MG63 (cell line): ENCODE measurements at places on chromosomes 7 and 10.

DNA sequence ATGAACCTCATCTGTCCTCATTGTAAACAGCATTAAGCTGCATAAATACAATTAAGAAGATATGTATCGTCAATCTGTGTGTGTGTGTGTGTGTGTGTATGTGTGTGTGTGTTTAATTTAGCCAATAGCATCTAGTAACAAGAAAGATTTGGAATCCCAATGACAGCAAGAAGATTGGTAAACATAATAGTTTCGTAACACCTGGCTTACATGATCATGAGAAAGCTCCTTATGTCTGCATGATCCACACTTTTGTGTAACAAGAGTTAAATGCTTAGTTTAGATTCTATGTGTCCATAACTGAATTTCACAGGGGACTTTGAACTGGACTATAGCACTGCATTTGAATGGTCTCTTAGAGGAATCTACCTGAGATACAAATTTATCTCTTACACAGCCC is 191.0 kb upstream of the BET1 start:
- DNase-seq, result no peak

DNA sequence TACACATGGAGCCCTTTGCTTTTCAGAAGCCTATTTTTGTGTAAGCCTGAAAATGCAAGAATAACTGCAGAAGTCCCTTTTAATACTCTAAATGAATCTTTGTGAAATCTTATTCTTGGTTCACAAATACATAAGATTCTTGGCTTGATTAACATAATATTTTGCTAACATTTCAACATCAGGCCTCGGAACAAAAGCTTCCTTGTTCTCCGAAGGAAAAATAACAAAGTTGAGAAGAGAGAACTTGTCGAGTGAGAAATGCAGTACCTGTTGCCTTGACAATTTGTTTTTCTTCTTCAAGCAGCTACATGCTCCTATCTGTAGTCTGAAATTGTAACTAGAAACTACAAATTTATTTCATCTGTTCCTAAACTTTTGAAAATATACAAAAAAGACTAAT is 8.5 kb downstream of the NT5C2 start:
- DNase-seq, result no peak

GRCh38 chr10:100072514-100072913 is 9.2 kb downstream of the CPN1 start:
- no peak for DNase-seq

DNA sequence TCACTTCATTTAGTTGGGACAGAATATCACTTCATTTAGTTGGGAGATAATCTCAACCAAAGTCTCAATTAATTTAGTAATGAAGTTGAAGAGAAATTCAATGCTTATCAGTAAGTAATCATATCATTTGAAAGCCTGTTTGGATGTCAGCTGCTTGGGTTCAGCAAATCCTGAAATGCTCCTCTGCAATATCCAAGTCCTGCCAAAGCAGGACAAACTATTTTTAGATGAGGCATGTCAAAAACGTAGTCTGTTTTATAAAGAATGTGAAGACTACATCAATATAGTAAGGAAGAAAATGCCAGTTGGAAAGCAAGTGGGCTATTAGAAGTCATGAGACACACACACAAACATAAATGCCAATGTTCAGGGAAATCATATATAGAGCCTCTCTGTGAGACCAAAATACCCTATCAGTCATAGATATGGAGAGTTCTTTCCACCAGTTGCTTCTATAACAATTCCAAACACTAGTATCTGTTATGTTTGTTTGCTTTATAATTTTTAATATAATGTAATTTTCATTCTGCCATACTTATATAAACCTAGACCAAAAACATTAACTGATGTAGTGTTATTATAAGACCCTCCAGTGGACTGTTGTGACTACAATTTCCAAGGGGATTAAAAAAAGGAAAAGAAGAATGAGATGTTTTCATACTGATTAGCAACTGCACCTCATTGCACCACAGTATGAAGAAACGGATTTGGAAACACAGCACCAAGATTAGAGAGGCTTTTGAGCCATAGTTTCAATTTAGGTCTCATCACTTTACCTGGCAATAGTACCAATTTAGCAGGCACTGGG is 160.7 kb downstream of the LRRTM3 start:
- no peak for DNase-seq

DNA sequence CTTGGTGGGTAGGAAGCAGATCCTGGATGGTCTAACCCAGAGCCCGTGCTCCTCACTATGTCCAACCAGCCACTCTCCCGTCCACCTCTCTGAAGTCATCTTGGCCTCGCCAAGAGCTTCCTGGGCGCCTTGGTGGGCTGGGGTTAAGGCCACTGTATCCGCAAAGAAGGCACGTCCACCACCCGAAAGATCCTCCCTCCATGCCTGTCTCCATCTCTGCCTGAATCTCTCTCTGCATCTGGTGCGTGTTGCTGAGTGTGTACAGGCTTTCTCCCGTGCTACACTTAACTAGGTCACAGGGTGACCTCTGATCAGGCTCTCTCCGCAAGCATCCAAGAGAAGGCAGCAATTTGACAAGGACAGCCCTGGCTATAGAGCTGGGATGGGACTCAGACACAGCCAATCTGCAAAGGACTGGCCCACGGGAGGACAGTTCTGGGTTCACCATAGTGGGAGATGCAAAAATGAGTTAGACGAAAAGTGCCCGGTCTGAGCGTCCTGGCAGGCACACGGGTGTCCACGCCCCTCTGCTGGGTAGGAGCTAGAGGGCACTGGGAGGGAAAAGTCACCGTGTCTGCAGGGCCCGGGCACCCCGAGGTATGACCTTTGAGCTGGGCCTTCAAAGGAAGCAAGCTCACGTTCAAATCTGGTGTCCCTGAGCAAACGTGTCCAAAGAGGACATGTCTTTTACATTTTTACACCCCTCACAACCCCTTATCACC is 9.4 kb upstream of the RFC2 start:
- no peak for DNase-seq

DNA sequence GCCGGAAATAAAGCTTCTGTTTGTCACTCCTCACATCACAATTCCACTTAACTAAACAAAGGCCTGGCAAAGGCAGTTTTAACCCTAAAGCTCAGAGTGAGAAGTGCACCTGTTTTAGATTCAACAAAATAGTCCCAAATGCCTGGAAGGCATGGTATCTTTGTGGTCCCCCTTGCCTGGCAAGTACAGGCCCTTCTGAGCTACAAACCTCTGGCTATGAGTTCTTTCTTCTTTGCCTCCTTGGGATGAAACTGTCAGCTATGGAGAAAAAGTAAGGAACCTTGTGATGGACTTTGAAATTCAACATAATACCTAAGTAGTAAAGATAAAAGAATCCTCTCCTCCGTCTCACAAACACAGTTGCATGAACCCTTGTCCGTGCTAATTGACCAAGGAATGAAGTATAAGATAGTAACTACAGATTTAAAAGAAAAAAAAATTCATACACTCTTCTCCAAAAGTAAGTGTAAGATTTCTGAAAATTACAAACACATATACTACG is 244.5 kb upstream of the ETV1 start:
- DNase-seq, result no peak

GRCh38 chr7:142104550-142105527 is 6.7 kb upstream of the MGAM2 start:
- no peak for DNase-seq

DNA sequence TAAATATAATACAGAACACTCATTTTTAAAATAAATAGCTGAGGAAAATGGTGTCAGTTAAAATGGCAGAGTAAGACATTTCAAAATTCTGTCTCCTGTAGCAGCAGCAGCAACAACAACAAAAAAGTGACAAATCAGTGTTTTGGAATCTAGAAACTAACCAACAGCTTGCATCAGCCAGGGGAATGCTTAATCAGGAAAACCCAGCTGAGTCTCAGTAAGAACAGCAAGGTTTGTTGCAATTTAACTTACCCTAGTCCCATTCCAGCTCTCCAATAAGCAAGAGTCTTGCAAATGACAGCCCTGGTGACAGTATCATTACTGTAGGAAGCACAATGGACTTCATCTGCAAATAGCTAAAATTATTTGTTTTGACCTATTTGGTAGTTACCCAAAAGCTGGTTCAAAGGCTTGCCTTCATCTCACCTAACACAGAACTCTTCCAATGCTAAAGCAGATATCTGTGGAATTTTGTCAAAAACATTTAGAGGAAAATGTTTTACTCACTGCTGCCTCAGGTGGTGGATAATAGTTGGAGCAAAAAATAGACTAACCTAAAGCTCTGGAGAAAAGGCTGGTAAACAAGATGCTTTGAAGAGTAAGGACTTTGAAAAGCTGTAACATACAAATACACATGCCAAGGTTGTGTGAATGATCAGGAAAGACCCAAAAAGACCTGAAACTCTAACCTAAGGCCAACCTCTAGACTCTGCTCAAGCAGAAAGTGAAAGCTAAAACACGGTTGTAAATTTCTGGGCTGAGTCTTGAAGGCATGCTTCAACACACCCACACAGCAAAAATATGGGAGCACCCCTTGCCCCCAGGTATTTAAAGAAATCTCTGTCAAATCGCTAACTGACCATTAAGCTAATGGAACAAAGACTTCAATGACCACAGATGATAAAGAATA is 9.9 kb upstream of the ARHGAP22 start:
- DNase-seq, result no peak

DNA sequence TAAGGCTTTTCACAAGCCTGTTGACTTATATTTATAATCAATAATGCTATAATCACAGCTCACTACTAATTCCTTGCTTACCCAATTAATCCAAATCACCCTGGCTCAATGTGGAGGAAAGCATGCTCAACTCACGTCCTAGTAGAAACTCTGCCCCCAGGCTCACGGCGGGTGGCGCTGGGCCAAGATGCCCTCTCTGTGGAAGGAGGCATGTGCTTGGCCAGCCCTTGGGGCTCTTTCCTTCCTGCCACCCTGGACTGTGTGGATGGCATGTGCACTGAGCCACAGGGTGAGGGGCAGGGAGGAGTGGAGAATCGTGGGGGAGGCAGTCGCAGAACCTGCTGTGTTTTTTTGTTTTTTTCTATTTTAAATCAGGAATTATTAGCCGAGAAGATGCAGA is 96.2 kb downstream of the SH2D4B start:
- DNase-seq, result no peak

GRCh38 chr7:33107136-33108066 is 1.8 kb downstream of the RP9 start:
- DNase-seq, result peak; percentile 18

DNA sequence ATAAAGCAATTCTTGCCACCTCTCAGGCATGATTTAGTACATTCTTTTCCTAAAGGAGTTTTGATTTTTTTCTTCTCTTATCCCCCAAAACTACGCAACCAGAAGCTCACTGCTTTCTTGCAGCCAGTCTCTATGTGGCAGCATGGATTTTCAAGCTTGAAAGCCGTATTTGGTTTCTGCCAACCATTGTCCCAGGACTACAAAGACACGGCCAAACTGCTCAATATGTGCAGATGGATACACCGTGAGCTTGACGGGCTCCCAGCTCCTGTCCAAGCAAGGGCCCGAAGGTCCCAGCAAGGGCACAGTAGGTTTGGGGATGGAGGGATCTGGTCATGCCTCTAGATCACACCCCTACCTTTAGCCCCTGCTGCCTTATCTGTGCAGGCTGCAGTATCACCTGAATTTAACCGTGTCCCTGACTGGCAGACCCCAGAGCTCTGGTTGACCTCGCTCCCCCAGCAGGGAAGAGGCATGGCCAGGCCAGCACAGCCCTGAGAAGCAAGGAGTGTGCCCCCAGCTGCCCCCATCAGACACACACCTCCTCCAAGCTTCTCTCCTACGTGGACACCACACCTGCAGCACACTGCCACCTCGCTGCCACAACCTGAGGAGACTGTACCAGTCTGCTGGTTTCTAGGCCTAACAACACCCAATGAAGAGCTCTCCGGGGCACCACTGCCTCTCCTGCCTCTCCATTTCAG is 86.8 kb downstream of the COBL start:
- DNase-seq, result no peak

DNA sequence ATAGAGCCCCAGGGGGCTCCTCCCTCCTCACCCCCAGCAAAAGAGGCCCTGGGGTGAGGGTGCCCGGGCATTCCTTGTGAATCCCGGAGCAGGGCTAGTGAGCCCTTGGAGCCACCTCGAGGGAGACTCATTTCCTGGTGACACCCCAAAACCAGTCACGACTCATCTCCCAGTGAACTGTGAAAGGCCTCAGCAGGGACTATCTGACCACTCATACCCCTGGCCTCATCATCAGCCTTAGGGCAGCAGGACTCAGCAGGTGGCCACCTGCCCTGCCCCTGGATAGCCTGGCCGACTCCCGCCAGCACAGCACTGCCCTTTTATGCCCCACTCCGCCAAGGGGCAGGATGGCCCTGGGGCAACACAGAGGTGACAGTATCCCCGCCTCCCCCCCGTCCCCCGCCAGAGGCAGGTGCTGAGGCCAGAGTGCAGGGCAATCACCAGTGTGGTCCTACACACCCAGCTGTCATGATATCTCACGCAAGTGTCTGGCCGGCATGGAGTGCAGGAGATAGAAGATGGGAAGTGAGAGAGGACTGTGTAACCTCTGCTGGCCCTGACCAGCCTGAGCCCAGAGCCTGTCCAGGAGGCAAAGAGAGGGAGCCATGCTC is 3.2 kb downstream of the SNCG start:
- DNase-seq, result peak; percentile 61

DNA sequence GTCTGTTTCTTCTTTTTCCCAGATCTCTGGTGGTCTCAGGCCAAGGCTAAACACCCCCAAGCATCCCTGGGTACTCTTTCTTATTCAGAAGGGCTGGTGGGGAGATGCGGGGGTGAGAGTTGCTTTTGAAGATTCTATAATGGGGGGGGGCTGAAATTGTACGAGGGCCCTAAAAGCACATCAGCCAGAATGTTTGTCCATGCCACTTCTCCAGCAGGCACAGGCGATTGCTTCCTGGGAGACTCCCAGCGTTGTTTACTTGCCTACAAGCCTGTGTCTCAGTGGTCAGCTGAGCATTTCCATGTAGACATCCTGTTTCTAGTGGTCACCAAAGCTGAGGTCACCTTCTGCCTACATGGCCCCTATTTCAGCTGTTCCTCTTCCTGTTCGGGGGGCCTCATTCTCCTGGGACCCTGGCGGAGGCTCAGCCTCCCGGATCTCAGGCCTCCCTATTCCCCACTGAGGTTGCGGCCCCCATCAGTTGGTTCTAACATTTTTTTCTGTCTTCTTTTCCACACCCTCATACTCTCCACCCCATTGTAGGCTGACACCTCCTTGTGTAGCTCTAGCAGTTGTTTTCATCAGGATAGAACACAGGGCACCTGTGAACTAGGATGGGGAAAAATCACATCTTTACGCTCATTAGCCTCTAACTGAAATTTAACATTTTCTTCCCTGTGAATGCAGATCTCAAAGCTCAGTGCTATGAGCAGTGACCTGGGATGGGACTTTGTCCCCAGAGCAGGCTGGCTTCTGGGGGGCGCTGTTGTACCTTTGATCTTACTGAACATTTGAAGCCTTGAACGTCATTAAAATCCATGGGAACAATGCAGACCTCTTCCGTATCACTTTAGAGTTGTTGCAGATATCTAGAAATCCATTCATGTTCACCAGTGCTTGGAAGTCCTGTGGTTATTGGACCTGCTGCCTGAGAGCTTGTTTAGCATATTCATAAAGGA is 286.5 kb downstream of the GLRX3 start:
- DNase-seq, result no peak
